ENCODE measurements at places on chromosomes 2 and 18. TPM values are rescaled to one million over a fixed set of nuclear protein-coding genes. Genes with fewer than 3 reads are reported as not detected.

ESPNL gene
- not detected for total RNA-seq

NLRC4 gene
- not detected for total RNA-seq

GATA6 gene
- total RNA-seq, result 0.98 TPM

IRS1 gene
- total RNA-seq, result 0.23 TPM

BMP10 gene
- not detected for total RNA-seq

CD8A gene
- total RNA-seq, result 0.05 TPM

SCN9A gene
- total RNA-seq, result 0.56 TPM

AAK1 gene
- 23.8 TPM for total RNA-seq

RSAD2 gene
- 1.2 TPM for total RNA-seq

IDH1 gene
- total RNA-seq, result 137 TPM
